Globus pallidus (tissue), 1 donor: ENCODE measurements at places on chromosomes 7 and 10.

DNA sequence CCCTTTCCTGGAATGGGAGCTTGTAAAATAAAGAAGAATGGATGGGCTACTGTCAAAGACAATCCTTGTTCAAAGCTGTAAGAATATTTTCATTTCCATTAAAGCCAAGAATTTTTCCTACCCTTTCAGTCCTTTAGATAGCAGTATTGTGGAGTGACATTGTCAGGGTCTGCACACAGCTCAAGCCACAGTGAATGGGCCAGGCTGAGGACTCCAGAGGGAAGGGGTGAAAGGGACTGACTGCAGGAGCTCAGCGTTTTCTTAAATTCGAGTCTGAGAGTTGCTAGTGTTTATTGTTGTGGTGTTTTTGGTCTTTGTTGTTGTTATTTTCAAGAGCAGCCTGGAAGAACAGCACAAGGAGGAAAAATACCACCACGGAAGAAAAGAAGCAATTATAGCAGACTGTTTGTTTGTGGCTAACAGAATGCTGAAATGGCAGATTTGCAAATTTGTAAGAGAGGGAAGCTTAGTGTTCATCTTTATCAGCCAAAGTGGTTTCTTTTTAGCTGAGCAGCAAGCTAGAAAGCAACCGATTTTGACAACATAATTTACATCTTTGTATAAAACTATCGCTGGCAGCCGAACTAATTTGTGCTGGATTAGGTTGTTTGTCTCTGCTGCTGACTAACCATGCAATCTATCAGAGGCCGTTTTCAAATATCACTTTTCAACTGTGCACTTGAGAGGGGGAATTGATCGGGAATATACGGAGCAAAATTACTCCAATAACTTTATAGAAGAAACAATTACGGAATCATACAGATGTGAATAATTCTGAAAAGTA, 192.1 kb downstream of the LRMDA start:
- no peak for DNase-seq

DNA sequence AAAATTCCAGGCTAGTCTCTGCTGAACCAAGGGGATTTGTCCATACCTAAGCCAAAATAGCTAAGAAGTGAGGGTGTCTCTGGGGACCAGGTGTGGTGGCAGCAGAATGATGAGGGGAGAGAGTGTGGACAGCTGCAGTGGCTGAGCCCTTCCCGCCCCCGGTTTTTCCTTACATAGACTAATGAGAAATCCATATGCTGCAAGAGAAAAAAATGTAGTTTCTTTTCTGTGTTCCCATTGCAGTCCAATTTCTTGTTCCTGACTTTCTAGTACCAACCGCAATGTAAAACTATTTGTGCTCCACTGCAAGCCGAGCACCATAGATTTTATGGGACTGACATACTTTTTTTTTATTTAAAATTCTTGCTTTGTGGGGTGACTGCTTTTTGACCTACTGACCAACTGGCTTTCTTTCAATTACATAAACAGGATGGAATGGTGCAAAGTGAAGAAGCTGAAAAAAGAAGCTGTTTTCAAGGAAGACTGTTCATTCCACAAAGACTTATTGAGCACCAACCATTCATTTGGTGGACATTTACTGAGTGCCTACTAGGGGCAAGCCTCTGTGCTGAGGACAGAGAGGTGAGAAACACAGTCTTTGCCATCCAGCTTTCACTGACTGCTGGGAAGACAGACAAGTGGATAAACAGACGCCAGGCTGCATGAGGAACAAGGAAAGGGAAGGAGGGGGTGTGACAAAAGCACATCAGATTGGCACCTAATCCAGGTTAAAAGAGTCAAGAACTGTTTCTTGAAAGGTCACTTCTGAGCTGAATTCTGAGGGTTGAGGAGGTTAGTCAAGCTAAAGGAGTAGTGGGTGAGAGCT, 9.8 kb downstream of the CEP41 start:
- no peak for DNase-seq

GRCh38 chr10:124329362-124329761, 89.4 kb downstream of the OAT start:
- DNase-seq: no peak

GRCh38 chr10:131947631-131948347, 33.9 kb downstream of the BNIP3 start:
- DNase-seq: no peak

- no peak for DNase-seq
Observed at GRCh38 chr7:20141666-20142065, 75.5 kb downstream of the MACC1 start.

GRCh38 chr7:140646931-140647647, 6.5 kb upstream of the DENND2A start:
- peak; percentile 55 for DNase-seq

- no peak for DNase-seq
Observed at GRCh38 chr7:77252506-77252905, 52.9 kb upstream of the FGL2 start.

GRCh38 chr7:101379302-101379701, 16.6 kb downstream of the COL26A1 start:
- DNase-seq: no peak

DNA sequence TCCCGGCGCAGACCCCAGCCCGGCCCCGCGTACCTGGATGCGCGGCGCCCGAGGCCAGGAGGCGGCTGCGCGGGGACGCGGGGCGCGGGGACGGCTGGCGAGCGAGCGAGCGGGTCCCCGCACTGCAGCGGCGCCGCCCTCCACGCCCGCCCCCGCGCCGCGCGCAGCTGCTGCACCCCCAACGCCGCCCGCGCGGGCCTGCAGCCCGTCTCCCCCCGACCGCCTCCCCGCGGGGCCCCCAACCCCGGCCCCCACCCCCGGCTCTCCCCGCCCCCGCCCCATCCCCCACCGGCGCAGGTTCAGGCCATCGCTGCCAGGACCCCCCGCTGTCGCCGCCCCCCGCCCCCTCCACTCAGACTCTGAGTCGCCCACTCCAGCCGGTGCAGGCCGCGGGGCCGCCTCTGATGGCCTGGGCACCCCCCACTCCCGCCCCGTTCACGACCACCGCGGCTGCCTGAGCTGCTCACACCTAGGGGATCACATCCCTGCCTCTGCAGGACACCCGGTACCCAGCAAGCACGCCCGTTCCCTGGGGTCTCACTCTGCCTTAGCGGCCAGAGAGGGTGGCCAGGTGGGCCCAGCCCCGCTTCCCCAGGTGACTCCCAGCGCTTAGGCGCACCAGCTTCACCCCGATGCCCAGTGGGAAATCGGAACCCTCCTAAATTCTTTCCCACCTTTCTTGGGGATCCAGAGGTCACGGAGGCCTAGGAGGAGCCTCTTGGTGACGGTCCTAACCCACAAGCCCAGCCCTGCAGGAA, 13.9 kb upstream of the DNAAF5 start:
- DNase-seq: no peak

DNA sequence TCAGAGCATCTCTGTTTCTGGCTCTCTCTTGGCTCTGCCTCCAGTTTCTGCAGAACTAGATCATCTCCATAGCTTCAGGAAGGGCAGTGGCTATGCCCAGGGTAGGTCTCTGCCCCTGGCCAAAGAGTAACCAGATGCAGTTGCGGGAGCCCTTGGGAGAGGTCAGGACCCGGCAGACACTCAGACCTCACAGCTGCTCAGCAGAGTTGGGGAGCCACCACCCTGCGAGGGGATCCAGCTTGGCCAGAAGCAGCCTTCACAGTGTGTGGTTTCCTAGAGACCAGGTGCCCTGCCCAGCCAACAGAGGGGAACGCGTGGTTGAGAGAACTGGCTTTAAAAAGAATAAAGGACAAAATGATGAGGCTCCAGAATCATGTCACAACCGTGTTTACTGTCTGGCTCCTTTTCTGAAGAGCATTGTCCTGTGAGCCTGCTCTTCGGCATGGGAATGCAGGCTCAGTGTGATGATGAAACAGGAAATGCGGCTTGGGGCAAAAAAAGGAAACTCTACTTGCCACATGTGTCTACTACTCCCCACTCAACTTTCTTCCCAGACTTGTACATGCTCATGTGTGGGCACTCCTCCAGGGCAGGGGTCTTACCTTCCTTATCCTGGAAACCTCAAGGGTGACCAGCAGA, 243.1 kb downstream of the INHBA start:
- DNase-seq: peak; percentile 37

DNA sequence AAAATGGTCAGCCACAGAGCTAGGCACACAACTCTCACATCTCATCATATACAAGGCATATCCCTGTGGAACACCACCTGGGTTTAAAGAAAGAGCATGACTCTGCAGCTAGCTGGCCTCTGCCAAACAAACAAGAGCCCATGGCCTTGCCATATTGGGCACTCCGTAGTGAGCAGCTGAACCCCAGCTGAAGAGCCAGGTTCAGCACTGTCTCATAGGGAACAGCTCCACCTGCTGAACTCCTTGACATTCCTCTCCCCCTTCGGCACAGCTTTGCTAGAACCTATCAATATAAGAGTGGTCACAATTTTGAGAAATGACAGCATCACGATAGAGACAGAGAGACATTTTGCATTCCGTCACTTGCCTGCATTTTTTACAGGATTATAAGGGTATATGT, 20.0 kb downstream of the SORCS1 start:
- no peak for DNase-seq

GRCh38 chr7:139696552-139696951, 81.2 kb downstream of the HIPK2 start:
- DNase-seq: no peak

DNA sequence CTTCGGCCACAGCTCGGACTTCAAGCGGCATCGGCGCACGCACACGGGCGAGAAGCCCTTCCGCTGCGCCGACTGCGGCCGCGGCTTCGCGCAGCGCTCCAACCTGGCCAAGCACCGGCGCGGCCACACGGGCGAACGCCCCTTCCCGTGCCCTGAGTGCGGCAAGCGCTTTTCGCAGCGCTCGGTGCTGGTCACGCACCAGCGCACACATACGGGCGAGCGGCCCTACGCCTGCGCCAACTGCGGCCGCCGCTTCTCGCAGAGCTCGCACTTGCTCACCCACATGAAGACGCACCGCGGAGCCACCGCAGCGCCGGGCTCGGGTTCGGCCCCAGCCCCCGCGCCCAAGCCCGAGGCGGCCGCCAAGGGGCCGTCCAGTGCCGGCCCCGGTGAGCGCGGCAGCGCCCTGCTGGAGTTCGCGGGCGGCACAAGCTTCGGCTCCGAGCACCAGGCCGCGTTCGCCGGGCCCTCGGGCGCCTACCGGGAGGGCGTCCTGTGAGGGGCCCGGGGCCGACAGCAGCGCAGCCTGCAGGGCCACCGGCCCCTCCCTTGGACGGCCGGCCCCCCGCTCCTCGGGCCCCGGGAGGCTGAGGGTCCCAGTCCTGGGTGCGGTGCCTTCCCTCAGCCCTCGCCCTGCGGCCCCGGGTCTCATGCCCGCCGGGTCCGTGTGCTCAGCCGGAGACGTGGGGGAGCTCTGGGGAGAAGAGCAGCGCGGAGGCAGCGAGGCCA, 17.2 kb downstream of the ZNF316 start:
- no peak for DNase-seq

GRCh38 chr10:25531457-25532061, 356.8 kb downstream of the GPR158 start:
- no peak for DNase-seq

- DNase-seq: no peak
Observed at GRCh38 chr10:63703740-63704345, 182.6 kb downstream of the REEP3 start.

- no peak for DNase-seq
Observed at GRCh38 chr10:21114683-21115082, 217.6 kb upstream of the NEBL start.

- no peak for DNase-seq
Observed at GRCh38 chr7:28629216-28629842, 217.0 kb downstream of the CREB5 start.

DNA sequence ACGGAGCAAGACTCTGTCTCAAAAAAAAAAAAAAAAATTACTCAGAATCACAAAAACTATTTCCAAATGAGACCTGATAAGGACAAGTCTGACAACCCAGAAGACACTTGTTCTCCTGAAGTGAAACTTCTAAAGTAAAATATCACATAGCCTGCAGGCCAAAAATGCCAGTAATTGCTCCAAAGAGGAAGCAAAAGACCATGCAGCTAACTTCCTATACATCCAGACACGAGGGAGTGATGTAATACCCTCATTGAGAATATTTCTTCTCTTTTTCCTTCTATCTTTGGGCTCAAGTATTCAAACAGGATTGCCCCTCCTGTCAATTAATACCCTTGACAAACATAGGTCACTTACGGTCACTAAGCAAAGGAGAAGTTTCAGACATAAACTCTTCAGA, 31.2 kb downstream of the ARMH3 start:
- DNase-seq: peak; percentile 11

DNA sequence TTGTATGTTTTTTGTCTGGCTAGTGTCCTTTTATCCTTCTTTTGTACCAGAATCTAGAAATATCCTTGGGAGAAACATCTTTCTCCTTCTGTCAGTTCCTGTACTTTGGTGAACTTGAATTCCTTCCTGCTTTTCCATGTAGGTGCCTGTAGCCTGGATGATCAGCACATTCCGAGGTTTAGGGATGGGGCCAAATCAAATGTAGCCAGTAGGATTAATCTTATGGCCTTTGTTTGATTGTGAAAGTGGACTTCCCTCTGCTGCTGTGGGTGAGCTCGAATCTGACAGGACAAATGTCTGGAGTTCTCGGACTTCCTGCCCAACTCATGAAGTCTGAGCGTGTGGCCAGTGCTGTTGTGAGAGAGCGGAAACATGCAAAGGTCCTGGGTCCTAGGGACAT, 33.2 kb upstream of the NAMPT start:
- no peak for DNase-seq

GRCh38 chr7:77944183-77945182, 145.9 kb downstream of the PHTF2 start:
- DNase-seq: no peak

DNA sequence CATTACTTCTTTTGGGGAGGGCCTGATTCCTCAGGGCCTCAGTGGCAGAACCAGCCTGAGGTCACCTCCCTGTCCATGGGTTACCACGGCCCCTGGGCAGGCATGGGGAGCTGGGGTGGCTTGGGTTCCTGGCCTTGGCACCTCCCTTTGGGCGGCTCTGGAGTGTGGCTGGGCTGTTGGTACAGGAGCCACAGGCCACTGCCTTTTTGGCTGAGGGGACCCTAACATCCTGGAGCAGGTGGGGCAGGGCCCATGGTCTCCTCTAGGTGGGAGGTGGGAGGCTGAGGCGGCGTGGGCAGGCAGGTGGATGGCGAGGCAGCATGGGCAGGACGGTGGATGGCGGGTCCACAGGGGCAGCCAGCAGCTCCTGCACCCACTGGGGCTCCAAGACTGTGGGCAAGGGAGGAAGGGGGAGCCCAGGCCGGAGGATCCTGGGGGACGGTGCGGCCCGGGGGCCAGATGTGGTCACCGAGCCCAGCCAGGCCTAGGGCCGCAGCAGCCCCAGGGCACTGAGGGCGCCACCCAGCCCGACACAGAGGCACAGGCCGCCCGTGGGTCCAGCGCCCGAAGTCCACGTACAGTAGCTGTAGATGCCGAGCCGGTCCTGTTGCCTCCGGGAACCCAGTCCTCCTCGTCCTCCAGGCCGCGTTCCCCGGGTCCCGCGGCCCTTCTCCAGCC, 2.4 kb upstream of the SYCE1 start:
- no peak for DNase-seq

DNA sequence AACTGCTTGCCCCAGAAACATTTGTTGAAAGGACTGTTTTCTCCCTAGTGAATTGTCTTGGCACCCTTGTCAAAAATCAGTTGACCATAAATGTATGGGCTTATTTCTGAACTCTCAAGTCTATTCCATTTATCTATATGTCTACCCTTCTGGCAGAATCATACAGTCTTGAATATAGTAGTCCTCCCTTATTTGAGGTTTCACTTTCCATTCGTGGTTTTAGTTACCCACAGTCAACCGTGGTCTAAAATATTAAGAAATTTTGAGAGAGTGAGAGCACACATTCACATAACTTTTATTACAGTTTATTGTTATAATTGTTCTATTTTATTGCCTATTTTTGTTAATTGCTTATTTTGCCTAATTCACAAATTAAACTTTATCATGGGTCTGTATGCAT, 17.4 kb upstream of the CEP41 start:
- DNase-seq: no peak
